ENCODE measurements at places on chromosomes 6 and 20.

DNA sequence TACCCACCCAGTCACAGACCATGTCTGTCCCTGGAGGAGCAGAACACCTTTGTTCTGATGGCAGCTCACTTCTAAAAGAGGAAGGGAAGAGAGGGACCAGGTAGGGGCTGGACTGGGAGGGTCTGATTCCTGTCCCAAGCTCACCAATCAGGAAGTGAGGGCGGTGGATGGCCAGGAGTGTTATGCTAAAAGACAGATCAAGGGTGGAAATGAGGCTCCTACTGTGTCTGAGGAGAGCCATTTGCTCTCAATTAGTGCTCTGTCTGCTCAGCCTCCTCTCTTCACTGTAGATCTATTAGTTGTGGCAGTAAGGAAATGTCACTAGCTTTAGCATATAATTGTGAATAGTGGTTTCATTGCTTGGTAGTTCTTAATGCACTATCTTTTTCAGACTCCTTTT is 72.5 kb downstream of the ARMC2 start:
- no peak for DNase-seq

- no peak for DNase-seq
Measured at GRCh38 chr6:68639211-68639610, 4.1 kb downstream of the ADGRB3 start.

GRCh38 chr20:46837083-46837482 is 57.6 kb upstream of the EYA2 start:
- no peak for DNase-seq

GRCh38 chr6:32945108-32945760 is 4.4 kb upstream of the HLA-DMB start:
- DNase-seq, result no peak

DNA sequence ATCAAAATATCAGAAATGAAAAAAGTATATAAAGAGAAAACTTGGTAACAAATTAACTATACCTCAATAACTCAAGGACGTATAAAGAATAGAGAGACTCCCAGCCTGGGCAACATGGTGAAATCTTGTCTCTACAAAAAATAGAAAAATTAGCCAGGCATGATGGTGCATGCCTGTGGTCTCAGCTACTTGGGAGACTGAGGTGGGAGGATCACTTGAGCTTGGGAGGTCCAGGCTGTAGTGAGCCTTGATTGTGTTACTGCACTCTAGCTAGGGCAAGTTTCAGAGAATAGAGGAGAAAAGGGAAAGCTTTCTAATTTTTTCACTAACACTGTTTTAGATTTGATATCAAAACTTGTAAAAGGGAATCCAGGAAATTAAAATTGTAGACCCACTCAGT is 295.9 kb downstream of the GJA1 start:
- no peak for DNase-seq

DNA sequence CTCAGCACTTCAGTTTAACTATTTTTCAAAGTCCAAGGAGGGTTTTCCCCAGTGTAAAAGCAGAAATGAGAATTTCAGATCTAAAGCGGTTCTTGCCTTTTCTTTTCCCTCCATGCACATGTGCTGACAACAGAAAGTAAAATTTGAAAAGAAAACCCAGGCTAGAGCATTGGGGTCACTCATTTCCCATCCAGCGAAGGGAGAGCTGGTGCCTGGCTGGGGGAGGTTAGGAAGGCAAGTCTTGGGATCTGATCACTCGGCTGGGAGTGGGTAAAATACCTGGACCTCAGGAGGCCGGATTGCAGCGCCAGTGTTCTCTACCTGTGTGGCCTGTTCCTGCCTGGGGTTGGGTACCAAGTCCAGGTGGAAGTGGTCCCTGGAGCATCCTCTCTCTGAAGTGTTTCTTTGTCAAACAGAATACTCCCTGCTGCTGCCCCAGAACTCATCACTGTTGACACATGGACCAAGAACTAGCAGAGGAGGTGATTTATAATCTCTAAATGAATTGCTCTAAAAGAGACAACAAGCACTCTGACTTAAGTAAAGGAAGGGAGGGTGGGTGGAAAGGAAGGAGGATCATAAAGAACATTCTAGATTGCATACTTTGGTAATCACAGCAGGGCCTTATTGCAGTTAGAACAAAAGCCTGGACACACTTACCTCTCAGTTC is 136.0 kb downstream of the MTHFD1L start:
- DNase-seq, result no peak

DNA sequence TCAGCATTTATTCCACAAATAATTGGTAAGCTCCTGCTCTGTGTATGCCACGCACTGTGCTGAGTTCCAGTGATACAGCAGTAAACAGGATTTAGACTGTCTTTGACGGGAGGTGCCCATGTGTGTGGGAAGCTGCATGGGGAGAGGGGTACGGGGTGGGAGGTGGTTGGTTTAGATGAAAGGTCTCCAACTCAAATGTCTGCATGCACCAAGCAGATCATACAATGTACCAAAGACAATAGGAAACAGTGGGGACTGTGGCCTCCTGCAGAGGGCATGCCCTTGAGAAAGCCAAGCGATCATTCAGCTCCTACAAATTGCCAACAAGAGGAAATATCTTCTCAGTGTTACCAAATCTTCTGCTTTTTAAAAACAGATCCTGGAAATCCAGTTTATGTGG is 36.1 kb downstream of the SLC22A2 start:
- DNase-seq, result no peak

DNA sequence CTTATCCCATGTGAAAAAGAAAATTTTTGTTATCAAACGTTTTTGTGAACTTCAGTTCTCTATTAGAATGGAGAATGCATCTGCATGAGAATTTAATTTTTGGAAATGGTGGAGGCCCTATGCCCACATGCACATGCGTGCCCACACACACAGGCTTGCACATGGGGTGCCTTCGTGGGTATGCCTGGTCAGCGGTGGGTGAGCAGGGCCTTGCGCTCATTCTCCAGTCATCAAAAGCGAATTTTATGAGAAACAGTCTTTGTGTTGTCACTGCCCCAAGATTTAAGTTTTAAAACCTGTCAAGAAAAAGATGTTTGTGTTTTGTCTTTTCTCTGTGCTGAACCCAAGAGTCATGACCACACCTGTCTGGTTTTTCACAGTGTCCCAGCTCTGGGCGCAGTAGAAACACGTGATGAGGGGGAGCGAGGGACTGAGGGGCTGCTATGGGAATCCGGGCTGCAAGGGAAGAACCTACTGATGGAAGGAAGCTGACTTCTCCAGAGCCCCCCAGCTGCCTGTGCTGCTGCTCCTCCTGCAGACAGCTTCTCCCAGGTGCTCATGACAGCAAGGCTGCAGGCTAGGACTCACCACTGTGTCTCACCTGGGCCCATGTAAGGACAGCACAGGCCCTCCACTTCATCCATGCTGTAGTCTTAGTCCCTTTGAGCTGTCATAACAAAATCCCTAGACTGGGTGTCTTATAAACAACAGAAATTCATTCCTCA is 153.6 kb downstream of the SYCP2 start:
- no peak for DNase-seq
